Activated CD4-positive, alpha-beta memory T cell treated with anti-CD3 and anti-CD28 coated beads for 36 hours (primary cell): ENCODE measurements at places on chromosomes 4 and X. TPM values are rescaled to one million over a fixed set of nuclear protein-coding genes. Genes with fewer than 3 reads are reported as not detected.

Gene DCHS2
- total RNA-seq: not detected

Gene CLDN34
- total RNA-seq: not detected

Gene MUC7
- not detected for total RNA-seq

Gene TEX13B
- total RNA-seq: not detected

Gene NDST3
- total RNA-seq: not detected
